ENCODE measurements at places on chromosomes 1 and 21.

DNA sequence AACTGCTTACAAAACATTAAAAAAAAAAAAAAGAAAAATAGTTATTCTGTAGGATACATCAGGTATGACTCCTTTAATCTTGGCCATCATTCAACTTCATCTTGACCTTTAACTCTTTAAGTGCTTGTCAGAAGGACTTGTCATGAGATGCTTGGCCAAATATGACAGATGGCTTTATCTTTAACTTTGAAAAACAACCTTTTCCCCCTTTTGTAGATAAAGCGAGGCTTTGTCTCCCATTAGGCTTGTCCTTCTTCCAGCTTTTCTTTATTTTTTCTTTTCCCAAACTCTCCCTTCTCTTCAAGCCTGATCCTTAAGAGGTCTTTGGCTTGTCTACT is 2.3 kb downstream of the SRSF10 start:
- DNase-seq, result no peak

DNA sequence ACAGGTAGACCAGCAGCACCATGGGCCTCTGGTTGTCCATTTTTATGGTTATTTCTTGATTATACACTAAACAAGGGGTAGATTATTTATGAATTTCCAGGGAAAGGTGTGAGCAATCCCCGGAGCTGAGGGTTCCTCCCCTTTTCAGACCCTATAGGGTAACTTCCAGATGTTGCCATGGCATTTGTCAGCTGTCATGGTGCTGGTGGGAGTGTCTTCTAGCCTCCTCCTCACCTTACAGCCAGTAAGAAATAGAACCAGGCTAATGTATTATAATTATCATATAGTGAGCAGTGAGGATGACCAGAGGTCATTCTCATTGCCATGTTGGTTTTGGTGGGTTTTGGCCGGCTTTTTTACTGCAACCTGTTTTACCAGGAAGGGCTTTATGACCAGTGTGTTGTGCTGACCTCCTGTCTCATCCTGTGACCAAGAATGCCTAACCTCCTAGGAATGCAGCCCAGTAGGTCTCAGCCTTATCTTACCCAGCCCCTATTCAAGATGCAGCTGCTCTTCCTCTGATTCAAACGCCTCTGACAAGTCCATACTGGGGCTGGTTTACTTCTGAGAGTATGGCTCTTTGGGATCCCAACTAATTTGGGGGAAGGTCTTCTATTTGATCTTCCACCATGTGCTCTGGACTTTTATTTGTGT is 13.5 kb upstream of the TINAGL1 start:
- no peak for DNase-seq

DNA sequence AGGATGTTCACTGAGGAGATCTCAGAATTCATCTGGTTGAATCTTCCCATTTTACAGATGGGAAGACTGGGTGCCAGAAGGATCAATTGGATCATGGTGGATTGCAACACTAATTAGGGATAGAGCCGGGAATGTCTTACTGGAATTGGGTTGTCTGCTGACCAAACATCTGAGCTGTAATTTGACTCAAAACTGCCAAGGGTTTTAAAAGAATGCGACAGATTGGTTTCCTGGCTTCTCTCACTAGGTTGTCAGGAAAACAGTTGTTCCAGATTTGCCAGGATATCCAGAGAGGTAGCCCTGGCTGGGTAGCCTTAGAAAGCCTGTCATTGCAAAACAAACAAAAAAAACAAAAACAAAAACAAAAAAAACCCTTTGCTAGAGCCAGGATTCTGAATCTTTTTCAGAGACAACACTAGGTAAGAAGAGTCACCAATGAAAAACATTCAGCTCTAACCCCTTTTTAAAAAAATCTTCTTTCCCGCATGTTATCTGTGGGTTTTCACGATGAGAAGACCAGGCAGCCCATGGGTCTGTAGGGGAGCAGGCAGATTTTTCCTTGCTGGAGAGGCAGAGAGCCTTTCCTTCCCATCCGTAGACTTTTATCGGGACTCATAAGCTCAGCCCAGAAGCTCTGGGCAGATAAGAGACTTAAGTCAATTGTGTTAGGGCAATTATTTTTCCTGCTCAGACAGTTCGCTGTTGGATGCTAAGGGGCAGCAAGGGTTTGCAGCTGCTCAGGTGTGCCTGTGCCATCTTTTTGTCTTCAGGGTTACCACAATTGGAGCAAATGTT is 418.9 kb downstream of the PRDM2 start:
- DNase-seq, result no peak

DNA sequence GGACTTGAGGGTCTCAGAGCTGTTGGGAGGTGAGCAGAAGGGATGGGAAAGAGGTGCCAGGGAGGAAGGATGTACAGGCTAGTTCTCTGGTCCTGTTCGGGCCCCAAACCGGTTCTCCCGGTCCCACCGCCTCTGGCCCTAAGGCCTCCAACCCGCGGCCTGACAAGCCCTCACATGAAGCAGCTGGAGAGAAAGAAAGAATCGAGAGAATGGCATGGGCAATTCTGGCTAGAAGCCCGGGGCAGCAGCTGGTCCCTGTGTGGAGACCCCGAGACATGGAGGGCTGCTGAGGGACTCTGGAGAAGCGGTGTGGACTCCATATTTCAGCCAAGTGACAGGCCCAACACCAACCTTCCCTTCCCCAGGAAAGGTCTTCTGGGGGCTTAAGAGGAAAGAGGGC is 730 bp downstream of the CDC42SE1 start:
- no peak for DNase-seq

DNA sequence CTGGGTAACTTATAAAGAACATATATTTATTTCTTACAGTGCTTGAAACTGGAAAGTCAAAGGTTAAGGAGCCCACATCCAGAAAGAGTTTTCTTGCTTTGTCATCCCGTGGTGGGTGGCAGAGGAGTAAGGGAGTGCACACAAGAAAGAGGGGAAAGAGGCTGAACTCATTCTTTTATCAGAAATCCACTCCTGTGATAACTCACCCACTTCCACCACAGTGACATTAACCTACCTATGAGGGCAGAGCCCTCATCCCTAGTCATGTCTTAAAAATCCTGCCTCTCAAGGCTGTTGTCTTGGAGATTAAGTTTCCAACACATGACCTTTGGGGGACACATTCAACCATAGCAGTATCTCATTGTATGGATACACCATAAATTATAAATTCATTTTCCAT is 32.5 kb upstream of the RGS4 start:
- DNase-seq, result no peak

DNA sequence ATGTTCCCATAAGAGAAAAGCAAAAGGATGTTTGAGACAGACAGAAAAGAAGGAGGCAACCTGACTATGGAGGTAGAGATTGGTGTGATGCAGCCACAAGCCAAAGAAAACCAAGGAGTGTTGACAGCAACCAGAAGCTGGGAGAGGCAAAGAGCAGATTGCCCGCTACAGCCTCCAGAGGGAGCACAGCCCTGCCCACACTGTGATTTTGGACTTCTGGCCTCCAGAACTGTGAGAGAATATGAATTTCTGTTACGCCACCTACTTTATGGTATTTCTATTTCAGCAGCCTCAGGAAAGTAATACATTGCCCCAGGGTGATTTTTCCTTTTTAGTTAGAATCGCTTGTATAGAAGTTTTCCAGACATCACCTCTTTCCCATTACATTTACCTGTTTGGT is 28.4 kb downstream of the SLAMF6 start:
- DNase-seq, result no peak

- DNase-seq, result no peak
These were observed 6.1 kb downstream of the MYBPHL start for GRCh38 chr1:109300650-109301151.

- DNase-seq, result peak; percentile 80
These were observed 10.3 kb downstream of the MORN1 start for GRCh38 chr1:2380816-2381591.

DNA sequence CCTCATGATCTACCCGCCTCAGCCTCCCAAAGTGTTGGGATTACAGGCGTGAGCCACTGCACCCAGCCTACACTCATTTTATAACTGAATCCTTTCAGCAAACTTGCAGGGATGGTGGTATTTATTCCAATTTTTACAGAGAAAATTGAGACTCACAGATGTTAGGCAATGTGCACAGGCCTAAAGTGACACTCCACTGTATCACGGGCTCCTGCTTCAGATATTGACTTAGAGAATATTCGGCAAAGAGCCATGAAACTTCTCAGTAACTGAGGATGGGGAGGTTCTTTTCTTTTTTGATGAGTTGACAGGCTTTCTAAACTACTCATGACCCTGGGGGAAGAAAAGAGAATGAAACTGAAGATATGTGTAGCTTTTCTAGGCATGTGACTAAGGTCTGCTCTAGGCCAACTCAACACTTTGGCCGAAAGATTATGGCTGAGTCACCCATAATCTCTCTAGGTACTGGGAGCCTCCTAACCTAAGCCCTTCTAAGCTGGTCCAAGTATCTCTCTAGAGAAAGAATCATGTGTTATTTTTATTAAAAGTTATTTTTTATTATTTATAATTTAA is 19.9 kb upstream of the PTCH2 start:
- no peak for DNase-seq

DNA sequence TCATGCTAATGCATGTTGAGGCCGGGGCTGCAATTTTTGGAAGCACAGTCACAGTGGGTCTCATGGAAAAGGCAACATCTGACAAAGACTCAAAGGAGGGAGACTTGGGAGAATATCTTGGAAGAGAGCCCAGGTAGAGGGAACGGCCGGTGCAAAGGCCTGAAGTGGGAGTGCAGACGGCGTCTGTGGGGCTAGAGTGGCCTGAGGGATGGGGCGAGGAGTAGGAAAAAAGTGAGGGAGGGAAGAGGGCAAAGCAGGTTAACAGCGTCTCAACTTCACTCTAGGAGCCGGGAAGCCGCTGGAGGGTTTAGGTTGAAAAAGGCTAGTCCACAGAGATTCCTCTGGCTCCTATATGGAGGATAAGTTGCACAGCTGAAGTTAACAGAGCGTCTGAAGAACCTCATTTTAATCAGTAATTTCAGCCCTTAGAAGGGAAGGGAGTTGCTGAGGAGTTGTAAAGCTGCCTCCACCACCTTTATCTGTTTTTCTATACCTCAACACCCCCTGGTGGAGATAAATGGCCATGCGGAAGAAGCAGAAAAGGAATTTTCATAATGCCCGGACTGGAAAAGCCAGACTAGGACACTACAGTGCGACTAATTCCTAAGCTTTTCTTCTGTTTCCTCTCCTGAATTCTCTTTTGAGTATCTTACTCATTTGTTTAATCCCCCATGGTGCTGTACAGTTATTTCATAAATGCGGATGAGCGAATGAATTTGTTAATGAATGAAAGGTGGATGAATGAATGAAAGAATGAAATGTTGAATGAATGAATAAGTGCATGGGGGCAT is 78.7 kb upstream of the ZNF281 start:
- DNase-seq, result no peak

GRCh38 chr1:20499105-20499504 is 8.8 kb downstream of the MUL1 start:
- DNase-seq, result no peak

DNA sequence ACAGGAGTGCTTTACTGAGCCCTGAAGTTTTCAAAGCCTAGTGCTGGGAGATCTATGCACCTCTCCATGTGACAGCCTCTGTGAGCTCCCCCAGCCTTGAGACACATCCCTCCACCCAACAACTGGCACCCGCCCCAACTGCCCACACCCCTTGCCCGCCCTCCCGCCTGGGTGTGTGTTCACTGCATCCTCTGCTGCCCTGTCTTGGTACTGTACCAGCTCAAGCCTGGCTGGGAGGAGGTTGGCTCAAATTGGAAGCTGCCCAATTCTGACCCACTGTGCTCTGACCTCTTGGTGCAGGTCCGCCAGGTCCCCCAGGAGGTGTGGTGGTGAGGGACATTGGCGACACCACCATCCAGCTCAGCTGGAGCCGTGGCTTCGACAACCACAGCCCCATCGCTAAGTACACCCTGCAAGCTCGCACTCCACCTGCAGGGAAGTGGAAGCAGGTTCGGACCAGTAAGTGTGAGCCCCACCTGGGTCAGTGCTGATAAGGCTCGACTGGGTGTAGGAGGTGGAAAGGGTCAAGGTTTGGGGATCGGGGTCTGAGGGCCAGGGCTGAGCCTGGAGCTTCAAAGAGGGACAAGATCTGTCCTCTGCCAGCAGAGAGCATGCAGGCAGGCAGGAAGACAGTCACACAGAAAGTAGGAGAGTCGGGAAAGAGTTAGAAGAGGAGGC is 18.0 kb downstream of the TMEM81 start:
- peak; percentile 53 for DNase-seq

GRCh38 chr1:229869240-229869639 is 197.8 kb upstream of the GALNT2 start:
- no peak for DNase-seq

DNA sequence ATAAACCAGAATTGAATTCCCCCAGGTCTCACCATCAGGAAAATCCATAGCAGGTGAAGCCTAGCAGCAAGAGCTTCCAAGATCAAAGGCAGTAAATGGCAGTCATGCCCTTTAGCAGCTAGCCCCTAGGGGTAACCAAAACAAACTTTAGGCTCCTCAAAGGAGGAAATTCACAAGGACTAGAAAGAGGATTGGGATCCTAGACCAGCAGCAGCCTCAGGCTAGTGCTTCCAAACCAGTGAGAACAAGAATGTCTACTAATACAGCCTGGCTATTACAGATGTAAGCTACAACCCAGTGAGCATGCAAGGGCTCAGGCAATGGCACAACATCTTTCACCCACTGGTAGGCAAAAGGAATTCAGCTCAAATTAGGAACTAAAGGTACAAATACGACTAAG is 11.1 kb upstream of the RIMKLA start:
- no peak for DNase-seq

DNA sequence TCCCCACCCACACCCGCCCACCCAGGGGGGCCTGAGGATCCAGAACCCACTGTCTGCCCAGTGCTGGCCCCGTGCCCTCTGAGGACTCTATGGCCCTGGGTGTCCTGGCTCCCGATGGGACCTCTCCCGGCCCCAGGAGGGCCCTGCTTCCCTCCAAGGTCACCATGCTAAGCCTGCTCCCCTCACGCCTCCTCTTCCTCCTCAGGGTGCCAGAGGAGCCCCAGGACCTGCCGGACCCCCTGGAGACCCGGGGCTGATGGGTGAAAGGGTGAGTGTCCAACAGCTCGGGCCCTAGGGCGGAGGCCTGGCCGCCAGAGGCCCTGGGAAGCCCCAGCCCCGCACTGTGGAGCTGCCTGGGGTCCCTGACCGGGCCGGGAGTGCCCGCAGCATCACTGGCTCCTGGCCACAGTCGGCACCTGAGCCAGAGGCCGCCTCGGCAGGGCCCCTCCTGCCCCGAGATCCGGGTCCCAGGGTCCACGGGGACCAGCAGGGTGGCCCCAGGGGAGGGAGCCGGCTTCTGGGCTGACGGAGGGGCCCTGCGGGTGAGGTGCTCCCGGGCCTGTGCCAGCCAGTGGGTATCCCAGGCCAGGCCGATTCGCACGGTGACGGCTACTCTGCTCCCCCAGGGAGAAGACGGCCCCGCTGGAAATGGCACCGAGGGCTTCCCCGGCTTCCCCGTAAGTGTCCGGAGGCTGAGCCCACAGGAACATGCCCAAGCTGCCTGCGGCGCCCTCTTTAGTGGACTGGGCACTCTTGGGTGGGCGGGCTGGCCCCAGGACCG is 16.1 kb downstream of the COL6A1 start:
- DNase-seq, result peak; percentile 82

- no peak for DNase-seq
These were observed 2.9 kb downstream of the CD164L2 start for GRCh38 chr1:27380224-27380623.

- no peak for DNase-seq
These were observed 26.9 kb upstream of the DPYD start for GRCh38 chr1:97947695-97948094.
